Activated effector memory CD4-positive, alpha-beta T cell treated with anti-CD3 and anti-CD28 coated beads, Interleukin-2, amount 50 U/mL, for 16 hours (primary cell): ENCODE measurements at places on chromosomes 6 and 20.

DNA sequence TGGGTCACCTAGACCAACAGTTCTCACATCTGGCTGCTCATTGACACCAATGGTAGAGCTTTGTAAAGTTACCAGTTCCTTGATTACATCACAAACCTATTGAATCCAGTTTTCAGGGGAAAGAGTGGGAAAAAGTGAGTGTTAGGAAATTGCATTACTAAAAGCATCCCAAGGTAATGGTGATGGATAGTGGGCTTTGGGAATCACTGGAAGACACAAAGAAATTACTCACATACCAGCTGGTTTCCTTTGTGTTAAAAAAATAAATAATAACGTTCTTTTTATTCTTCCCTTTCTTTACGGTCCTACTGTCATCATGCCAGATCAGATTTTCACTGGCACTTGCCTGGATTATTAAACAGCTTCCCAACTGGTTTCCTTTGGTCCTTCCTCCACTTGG is 370.7 kb downstream of the RFPL4B start:
- DNase-seq: no peak

- DNase-seq: no peak
These were observed 1067.2 kb downstream of the EPHA7 start for GRCh38 chr6:92352130-92352529.

DNA sequence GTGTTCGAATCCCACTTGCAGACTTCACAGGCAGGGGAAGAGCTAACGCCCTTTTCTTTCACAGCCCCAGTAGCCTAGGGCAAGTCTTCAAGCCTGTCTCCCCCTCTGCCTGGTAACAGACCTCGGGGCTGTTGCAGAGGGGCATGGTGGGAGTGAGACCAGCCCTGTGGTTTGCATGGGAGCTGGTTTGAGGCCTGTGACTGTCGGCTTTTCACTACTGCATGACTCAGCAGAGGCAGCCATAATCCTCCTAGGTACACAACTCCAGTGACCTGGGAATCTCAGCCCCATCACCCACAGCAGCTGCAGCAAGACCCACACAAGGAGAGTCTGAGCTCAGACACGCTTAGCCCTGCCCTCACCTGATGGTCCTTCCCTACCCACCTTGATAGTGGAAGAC is 55.3 kb upstream of the POPDC3 start:
- no peak for DNase-seq

DNA sequence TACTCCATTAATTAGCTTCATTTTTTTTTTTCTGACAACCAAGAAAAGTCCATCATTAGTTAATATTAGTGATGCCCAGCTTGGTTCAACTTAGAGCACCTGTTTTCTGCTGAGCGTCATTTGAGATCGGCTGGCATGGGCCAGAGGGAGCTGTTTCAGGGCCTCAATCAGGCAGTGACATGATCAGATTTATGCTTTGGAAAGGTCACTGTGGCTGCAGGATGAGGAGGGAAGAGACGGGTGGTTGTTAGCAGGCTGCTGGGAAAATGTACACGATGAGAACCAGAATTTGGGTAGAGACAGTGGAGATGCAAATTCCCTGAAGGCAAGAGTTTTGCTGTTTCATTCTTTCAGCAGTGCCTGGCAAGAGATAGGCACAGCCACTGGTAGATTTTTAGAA is 4.4 kb upstream of the STX16 start:
- DNase-seq: no peak

GRCh38 chr6:5636210-5637030 is 370.3 kb downstream of the NRN1 start:
- no peak for DNase-seq

- no peak for DNase-seq
These were observed 63.4 kb upstream of the MAP3K7 start for GRCh38 chr6:90650041-90650940.

- DNase-seq: no peak
These were observed 56.5 kb upstream of the KCNK16 start for GRCh38 chr6:39378960-39379425.

DNA sequence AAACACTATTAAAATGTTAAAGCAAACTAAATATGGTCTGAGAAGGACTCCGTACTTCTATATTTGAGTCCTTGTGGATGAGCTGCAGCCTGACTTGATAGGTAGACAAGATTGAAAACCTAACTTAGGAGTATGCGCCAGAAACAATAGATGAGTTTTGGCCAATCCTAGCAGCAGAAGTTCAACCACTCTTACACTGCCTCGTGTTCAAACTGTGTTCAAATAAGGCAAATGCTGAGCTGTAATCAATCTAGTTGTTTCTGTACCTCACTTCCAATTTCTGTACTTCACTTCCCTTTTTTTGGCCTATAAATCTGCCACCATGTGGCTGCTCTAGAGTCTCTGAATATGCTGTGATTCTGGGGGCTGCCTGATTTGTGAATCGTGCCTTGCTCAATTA is 13.2 kb upstream of the SERINC1 start:
- no peak for DNase-seq

GRCh38 chr6:96157018-96157565 is 141.3 kb downstream of the FUT9 start:
- DNase-seq: no peak

DNA sequence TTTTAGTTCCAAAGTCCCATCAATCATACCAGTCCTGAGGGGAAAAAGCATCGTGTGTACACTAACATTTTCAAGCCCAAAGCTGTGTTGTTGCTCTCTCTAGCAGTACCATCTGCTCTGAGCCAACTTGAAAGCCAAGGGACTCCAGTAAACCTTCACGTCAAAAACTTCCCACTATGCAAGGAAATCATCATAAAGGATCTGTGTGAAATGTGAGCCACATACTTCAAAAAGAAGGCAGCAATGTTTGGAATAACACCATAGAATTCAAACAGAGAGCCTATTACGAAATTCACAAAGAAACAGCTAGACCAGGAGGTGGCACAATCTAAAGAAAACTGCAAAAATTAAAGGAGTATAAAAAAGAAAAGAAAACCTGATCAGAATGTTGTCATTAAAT is 399.8 kb upstream of the EPHA7 start:
- no peak for DNase-seq

DNA sequence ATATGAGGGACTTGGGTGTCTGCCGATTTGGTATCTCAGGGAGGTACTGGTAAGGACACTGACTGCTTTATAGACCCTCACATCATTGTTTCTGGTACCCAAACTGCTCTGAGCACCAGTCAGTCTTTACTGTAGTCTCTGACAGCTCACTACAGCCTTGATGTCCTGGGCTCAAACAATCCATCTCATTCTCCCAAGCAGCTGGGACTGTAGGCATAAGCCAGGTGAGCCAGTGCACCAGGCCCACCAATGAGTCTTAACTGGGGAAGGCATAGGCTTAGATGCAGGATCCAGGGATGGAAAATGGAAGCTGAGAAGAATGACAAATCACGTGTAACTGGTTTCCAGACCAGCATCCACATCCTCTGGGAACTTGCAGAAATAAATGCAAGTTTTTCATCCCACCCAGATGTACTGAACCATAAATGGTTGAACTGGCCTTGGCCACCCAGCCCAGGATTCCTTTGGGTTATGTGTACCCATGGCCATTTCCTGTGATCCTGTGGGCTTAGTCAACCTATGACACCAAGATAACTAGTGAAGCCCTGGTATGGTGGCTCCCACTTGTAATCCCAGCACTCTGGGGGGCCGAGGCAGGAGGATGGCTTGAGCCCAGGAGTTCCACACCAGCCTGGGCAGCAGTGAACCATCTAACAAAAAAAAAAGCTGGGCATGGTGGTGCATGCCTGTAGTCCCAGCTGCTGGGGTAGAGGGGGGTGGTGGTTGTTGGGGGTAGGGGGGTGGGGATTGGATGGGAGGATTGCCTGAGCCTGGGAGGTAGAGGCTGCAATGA is 5.8 kb downstream of the TUBB start:
- DNase-seq: no peak

DNA sequence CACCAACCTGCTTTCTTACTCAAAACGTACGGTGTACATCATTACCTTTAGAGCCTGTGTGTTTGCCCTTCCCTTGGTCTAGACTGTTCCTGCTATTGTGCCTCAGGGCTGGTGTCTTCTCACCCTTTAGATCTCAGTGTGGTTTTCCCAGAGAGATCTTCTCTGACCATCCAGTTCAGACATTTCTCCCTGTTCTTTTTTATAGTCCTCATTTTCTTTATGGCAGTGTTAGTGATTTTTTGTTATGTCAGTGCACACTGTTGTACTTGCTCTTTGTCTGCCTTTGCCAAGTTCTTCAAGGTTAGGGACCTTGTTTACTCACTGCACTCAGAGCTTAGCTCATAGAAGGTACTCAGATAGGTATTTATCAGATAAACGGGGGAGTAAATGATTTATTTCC is 82.8 kb downstream of the ATRN start:
- no peak for DNase-seq

- no peak for DNase-seq
These were observed 462.5 kb upstream of the BTBD3 start for GRCh38 chr20:11454966-11455799.

DNA sequence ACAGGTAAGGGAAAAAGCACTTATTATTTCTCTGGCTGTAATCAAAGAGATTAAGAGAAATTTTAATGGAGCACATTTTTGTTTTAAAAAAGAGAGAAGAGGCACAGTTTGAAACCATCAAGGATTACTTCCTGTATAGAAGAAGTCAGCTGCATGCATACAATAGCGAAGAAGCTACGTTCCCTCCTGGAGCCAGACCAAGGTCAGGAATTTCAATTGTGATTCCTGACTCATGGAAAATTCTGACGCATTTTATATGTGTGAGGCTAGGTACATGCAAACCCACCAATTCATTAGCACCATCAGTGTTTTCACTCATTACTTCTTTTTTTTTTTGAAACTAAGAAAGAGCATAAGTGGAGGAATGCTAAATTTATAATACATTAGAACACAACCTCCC is 232.7 kb upstream of the SGK1 start:
- DNase-seq: no peak

- DNase-seq: no peak
These were observed 88.9 kb upstream of the ELOVL5 start for GRCh38 chr6:53437557-53438202.

DNA sequence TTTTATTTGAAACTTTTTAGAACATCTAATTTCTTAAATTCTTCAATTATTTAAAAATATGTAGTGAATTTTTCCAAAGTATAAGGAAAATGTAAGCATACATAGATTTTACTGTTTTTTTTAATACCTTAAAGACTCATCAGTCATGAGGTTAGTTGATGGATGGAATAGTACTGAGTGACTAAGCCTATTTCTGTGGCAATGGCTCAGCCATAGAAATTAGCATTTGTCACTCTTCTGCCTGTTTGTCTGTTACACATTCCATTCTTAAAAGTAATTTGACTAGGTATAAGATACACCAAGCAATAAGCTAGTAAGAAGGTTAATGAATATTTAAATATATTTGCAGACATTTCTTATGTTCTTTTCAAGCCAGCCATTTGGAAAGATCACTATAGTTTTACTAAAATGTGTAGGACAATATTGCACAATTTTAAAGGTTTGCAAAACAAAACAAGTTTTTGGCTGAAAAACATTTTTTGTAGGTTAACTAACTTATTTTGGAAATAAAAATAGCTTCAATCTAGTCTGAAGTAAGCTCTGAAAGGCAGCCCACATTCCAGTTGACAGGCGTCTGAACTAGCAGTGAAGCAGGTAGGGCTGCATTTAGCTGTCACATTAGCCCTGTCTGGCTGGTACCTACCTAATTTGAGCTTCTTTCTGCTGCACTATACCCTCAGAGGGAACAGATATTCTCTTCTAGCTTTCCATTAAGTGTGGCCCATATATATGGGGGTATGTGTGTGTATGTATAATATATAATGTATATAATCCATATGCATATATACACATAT is 385.7 kb downstream of the GRIK2 start:
- no peak for DNase-seq

- DNase-seq: no peak
These were observed 36.9 kb downstream of the BMP6 start for GRCh38 chr6:7762760-7763159.

- peak; percentile 71 for DNase-seq
These were observed 37.4 kb upstream of the FAM83C start for GRCh38 chr20:35329435-35330139.

DNA sequence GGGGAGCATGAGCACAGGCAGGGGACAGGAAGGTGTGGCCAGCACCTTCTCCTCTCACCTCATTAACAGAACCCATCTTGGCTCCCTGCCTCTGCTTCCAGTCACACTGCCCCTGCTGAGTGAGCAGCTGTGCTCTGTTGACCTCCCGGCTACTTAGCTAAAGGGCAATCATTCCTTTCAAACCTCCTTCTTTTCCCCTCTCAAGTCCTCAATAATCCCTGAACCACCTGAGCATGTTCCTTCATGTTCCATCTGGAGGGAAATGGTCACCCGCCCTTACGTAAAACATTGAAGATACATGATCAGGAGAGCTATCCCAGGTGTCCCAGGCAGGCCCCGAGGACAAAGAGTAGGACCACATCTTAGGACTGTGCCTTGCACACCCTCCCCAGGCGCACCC is 21.7 kb upstream of the MRPS10 start:
- peak; percentile 21 for DNase-seq

- DNase-seq: no peak
These were observed 5.1 kb upstream of the LAMP5 start for GRCh38 chr20:9509246-9509645.

DNA sequence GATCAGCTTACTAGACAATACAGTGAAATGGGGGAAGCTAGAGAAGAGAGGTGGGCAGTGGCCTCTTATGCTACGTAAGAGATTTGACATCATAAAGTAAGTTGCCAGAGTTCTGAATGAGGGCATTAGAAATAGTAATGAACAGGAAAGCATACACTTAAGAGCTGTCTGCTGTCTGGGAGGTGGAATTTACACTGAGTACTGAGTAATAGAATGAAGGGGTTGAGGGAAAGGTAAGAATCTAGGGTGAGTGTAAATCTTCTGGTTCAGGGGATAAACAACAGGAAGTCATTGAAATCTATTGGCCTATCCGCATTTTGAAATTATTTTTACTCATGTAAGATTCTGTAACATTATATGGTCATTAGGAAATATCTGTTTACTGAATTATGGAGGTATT is 35.8 kb downstream of the HLA-DMB start:
- DNase-seq: no peak

- no peak for DNase-seq
These were observed 43.5 kb upstream of the SLC9A8 start for GRCh38 chr20:49769048-49769581.

DNA sequence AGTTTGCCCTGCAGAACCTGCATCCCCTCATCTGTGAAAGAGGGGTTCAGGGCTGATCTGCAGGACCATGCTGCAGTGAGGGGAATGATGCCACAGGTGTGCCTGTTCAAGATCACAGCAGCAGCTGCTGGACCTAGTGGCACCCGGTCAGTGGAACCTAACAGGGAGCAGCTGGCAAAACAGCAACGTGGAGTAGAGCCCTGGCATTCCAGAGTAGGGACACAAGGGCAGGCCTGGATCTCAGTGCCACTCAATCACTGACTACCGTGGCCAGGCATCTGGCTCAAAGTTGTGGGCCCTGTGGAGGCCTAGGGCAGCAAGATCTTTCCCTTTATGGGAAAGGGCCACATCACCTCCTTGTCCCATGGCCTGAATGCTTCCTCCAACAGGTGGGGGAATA is 62.2 kb downstream of the INSM1 start:
- DNase-seq: no peak
